ENCODE measurements at places on chromosomes 6 and 20.

DNA sequence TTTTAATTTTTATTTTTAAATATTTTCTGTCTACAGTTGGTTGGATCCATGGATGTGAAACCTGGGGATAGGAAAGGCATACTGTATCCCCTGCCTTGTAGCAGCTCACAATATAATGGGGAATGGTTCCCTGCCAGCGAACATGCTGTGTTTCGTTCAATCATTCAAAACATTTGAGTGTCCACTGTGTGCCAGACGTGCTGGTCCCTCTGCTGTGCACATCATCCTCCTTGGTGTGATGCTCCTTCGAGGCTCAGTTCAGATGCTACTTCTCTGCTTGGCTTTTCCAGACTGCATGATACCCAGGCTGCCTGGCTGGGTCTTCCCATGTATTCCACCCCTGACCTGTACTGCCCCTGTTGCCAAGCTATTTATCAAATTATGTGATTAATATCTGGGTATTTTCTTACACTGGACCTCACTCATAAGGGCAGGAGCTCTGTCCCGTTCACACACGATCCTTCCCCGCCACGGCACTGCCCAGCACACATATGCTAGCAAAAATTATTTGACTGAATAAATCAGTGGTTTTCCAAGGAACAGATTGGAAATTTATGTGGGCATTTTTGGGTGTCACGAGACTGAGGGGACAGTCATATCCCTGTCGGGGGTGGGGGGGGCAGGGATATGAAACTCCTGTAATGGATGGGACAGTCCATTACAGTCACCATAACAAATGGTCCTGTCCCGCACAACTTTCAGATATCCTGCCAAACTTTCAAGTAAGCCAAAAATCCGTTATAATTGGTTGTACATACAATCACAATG, 4.9 kb downstream of the SDCBP2 start:
- peaks cover 3% of the 10 kb centered on the region for H3K36me3 ChIP-seq
- no peak overlapping the region for H3K27ac ChIP-seq
- no peak overlapping the region for H3K4me3 ChIP-seq
- no peak for DNase-seq

GRCh38 chr20:52801628-52802006, 170.5 kb upstream of the TSHZ2 start:
- H3K36me3 ChIP-seq, result no peaks in the 10 kb centered on the region
- no peak for DNase-seq
- H3K4me1 ChIP-seq, result no peaks in the 10 kb centered on the region

DNA sequence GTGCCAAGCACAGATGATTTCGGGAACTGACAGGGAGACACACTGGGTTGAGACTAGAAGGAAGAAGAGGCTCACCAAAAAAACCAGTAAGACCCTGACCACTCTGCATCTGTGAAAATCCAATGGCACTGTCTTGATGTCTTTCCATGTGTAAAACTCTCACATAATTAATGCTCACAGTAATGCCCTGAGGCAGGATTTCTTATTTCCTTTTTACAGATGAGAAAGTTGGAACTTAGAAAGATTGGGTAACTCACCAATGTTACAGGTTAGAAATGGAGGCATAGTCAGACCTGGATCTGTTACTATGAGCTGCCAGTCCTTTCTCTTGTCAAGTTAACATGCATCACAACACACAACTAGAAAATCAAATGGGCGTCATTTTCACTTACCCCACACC, 151.0 kb upstream of the MCHR2 start:
- H3K4me3 ChIP-seq, result no peak overlapping the region
- no peak overlapping the region for H3K27ac ChIP-seq
- H3K4me1 ChIP-seq, result no peaks in the 10 kb centered on the region
- H3K27me3 ChIP-seq, result no peaks in the 10 kb centered on the region

DNA sequence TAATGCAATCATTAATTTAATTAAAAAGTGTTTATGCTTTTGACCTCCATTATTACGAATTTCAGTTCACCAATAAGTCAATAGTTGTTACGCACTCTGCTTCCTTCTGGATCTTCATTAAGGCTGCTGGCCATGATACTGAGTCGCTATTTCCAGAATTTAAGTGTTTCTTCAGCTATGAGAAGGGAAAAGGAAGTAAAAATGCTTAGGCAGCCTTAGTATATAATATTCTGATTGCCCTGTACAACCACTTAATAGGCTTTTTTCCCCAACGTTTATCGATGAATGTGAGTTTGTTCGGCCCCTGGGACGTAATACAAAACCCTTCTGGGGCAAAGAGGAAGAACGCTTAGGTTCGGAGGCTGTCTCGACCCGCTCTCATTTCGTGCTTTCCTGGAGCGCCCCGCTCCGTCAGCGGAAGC, 644 bp downstream of the OARD1 start:
- peak overlapping the region; percentile 93 for H3K4me3 ChIP-seq
- H3K27ac ChIP-seq, result peak overlapping the region; percentile 95
- peaks cover 37% of the 10 kb centered on the region for H3K4me1 ChIP-seq
- H3K36me3 ChIP-seq, result peaks cover 34% of the 10 kb centered on the region
- no peaks in the 10 kb centered on the region for H3K27me3 ChIP-seq
- DNase-seq, result no peak

GRCh38 chr20:62413896-62414481, 6.9 kb upstream of the CABLES2 start:
- no peaks in the 10 kb centered on the region for H3K27me3 ChIP-seq
- no peak for DNase-seq
- peaks cover 8% of the 10 kb centered on the region for H3K4me1 ChIP-seq
- H3K36me3 ChIP-seq, result no peaks in the 10 kb centered on the region

- no peak overlapping the region for H3K4me3 ChIP-seq
- no peaks in the 10 kb centered on the region for H3K36me3 ChIP-seq
- H3K27ac ChIP-seq, result no peak overlapping the region
- no peak for DNase-seq
- no peaks in the 10 kb centered on the region for H3K4me1 ChIP-seq
These were observed 278.3 kb downstream of the SOX4 start for GRCh38 chr6:21871831-21872230.

DNA sequence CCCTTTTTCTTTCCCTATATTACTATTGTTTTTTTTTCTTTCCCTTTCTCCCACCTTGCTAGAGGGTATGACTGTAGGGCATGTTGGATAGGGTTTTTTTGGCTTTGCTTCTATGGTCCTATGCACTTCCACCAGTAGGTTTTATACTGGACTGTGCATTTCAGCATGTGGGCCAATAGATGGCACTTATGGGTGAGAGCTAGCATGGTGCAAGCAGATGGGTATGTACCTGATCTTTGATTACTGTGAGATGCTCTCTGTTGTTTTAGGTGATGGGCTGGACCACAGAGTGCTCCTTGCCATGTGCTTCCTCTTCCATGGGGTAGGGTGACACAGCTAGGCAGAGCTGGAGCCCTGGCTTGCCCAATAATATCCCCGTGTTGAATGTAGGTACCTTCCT, 128.5 kb upstream of the CHD6 start:
- no peaks in the 10 kb centered on the region for H3K4me1 ChIP-seq
- H3K27ac ChIP-seq, result no peak overlapping the region
- DNase-seq, result no peak
- peaks cover 59% of the 10 kb centered on the region for H3K27me3 ChIP-seq
- H3K4me3 ChIP-seq, result no peak overlapping the region

DNA sequence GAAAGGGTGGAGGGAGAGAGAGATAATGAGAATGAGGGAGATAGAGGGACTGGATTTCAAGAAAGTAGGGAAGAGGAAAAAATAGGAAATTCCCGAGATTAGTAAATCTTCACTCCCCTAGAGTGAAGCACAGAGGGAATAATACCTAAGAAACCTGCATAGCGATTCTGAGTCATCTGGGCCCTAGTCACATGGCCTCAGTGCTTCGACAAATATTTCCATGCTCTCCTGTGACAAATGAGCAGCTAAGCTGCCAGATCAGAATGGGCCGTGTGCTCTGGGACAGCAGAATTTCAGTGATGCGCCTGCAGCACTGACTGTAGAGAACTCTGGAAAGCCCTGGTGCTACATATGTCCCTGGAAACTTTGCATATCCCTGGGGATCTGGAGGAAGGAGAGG, 48.6 kb upstream of the GRIK2 start:
- no peaks in the 10 kb centered on the region for H3K4me1 ChIP-seq
- H3K27me3 ChIP-seq, result no peaks in the 10 kb centered on the region
- H3K27ac ChIP-seq, result no peak overlapping the region
- no peak for DNase-seq
- H3K4me3 ChIP-seq, result no peak overlapping the region
- no peaks in the 10 kb centered on the region for H3K36me3 ChIP-seq

- H3K36me3 ChIP-seq, result no peaks in the 10 kb centered on the region
- H3K27me3 ChIP-seq, result no peaks in the 10 kb centered on the region
- no peaks in the 10 kb centered on the region for H3K4me1 ChIP-seq
- H3K4me3 ChIP-seq, result no peak overlapping the region
- H3K27ac ChIP-seq, result no peak overlapping the region
These were observed 60.8 kb upstream of the SSTR4 start for GRCh38 chr20:22974354-22974753.

DNA sequence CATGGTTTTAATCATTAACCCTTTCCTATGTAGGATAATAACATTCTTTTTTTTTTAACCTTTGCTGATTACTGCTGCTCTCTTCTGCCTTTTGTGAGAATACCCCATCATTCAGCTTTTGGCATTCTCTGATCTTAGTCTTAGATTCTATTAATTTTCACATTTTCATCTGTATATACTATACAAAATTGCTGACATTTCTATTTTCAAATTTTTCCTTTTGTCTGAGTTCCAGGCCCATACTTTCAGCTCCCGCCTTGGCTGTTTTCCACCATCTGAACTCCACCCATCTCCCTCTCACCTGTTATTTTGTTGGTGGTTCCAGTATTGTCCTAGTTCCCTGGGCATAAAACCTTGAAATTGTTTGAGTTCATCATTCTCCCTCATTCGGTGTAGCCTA, 59.2 kb downstream of the PKIB start:
- H3K27ac ChIP-seq, result no peak overlapping the region
- no peaks in the 10 kb centered on the region for H3K27me3 ChIP-seq
- no peak for DNase-seq
- H3K4me1 ChIP-seq, result no peaks in the 10 kb centered on the region
- no peaks in the 10 kb centered on the region for H3K36me3 ChIP-seq
- H3K4me3 ChIP-seq, result no peak overlapping the region

- no peaks in the 10 kb centered on the region for H3K36me3 ChIP-seq
- no peaks in the 10 kb centered on the region for H3K27me3 ChIP-seq
- no peak overlapping the region for H3K4me3 ChIP-seq
- H3K4me1 ChIP-seq, result no peaks in the 10 kb centered on the region
- DNase-seq, result no peak
These were observed 300.3 kb upstream of the ID4 start for GRCh38 chr6:19536838-19537237.

DNA sequence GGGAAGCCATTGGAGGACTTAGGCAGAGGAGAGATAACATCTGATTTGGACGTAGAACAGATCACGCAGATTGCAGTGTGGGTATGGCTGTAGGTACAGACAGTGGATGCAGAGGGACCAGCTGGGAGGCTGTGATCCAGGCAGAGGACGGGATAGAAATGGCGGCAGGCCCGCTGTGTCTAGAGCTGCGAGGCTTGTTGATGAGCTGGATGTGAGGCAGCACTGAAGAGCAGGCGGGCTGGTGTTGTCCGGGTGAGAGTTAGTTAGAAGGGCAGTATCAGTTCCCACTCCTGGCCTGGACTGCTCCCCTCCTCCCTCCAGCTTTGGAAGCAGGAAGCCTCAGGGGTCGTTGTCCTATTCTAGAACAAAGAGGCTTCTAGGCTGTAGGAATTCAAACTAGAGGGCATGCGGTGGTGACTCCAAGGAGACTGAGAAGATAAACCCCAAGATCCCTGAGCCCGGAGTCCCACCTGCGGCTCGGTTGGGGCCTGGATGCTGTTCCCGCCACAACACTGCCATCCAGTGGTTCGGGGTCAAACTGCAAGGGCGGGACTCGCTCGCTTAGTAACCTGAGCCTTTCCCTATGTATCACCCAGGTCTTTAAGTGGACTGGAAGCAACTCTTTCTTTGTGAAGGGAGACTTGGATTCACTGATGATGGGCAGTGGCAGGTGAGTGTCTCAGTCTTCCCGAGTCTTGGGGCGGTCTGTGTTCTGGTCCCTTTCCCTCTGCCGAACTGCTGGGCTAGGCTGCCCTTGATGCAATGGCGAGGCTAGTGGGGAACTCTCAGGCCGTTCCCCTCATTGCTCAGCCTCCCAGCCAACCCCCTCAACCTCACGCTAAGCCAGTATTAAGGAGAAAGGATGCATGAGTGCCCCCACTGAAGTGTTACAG, 11.2 kb downstream of the TLDC2 start:
- peak overlapping the region; percentile 26 for H3K4me3 ChIP-seq
- H3K4me1 ChIP-seq, result peaks cover 16% of the 10 kb centered on the region
- H3K27ac ChIP-seq, result peak overlapping the region; percentile 91
- no peaks in the 10 kb centered on the region for H3K27me3 ChIP-seq
- peaks cover 23% of the 10 kb centered on the region for H3K36me3 ChIP-seq

- DNase-seq, result no peak
- H3K36me3 ChIP-seq, result peaks cover 37% of the 10 kb centered on the region
- peaks cover 65% of the 10 kb centered on the region for H3K4me1 ChIP-seq
- peak overlapping the region; percentile 100 for H3K27ac ChIP-seq
These were observed 9.0 kb downstream of the CCDC167 start for GRCh38 chr6:37490536-37491170.

- H3K27ac ChIP-seq, result no peak overlapping the region
- no peak overlapping the region for H3K4me3 ChIP-seq
- no peak for DNase-seq
- H3K36me3 ChIP-seq, result no peaks in the 10 kb centered on the region
- no peaks in the 10 kb centered on the region for H3K27me3 ChIP-seq
These were observed 175.7 kb downstream of the VEGFA start for GRCh38 chr6:43945768-43946080.

DNA sequence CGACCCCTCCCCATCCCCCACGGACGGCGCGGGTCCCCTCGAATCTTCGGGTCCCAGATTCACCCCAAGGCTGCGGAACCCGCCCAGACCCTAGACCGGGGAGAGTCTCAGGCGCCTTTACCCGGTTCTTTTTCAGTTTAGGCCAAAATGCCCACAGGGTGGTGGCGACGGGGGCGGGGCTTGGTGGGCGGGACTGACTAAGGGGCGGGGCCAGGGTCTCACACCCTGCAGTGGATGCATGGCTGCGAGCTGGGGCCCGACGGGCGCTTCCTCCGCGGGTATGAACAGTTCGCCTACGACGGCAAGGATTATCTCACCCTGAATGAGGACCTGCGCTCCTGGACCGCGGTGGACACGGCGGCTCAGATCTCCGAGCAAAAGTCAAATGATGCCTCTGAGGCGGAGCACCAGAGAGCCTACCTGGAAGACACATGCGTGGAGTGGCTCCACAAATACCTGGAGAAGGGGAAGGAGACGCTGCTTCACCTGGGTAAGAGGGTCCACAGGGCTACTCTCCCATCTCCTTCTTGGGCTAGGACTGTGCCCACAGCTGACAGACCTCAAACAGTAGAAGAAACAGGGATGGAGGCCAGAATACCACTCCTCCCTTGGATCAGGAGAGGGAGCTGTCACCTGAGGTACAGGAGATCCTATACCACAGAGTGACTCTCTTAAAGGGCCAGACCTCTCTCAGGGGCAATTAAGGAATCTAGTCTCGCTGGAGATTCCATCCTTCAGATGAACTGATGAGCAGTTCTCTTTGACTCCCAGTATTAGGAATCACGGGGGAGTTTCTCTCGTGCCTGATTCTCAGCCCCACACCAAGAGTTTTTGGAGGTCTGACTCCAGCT, 942 bp downstream of the HLA-E start:
- peaks cover 66% of the 10 kb centered on the region for H3K36me3 ChIP-seq
- H3K27me3 ChIP-seq, result no peaks in the 10 kb centered on the region
- H3K27ac ChIP-seq, result peak overlapping the region; percentile 99
- DNase-seq, result peak; percentile 67
- H3K4me3 ChIP-seq, result peak overlapping the region; percentile 99
- peaks cover 49% of the 10 kb centered on the region for H3K4me1 ChIP-seq

All from effector memory CD8-positive, alpha-beta T cell (primary cell).